ENCODE measurements at places on chromosomes 13 and 19.

GRCh38 chr19:16688084-16688483 is 27.1 kb downstream of the TMEM38A start:
- no peak for DNase-seq

DNA sequence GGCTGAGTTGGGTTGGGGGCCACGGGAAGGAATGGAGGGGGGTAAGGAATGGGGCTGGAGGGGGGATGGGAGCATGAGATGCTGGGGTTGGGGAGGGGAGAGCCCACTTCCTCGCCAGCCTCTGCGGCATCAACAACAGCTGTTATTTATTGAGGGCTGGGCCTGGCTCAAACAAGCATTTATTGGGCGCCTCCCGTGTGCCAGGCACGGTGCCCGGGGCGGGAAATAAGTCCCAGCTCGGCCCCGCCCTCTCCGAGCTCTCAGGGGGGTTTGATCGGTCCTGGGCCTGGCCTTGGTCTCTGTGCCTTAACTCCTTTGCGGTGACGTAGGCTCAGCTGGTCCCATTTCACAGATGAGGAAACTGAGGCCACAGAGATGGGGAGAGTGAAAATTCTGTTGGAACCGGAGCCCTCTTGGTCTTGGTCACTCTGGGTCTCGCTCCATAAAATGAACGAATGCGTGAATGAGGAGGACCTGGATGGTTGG is 919 bp upstream of the ADAMTS10 start:
- DNase-seq = no peak

- DNase-seq = no peak
Observed at GRCh38 chr19:51065221-51065960, 499 bp upstream of the KLK13 start.

- DNase-seq = no peak
Observed at GRCh38 chr13:111341886-111342285, 21.4 kb downstream of the TEX29 start.

DNA sequence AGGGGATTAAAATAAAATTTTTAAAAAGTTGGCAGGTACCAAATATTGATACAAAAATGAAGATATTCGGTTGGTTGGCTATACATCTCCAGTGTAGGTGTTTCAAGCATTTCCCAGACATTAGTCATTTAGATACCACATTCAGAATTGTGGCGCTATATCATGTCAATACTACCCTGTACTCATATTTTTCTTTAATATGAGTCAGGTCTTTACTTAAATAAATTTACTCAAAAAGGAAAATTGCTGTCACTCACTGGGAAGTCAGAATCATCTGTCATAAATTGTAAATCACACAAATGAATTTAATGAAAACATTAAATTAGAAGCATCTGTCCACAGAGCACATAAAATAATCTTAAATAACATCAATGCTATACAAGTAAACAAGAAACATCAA is 134.2 kb downstream of the TSHZ3 start:
- DNase-seq = no peak

- DNase-seq = peak; percentile 26
Observed at GRCh38 chr19:43532571-43532961, 422 bp upstream of the ZNF575 start.

- no peak for DNase-seq
Observed at GRCh38 chr13:35475960-35476943, at the start of gene MAB21L1. MAB21L1 (minus strand) TSS chr13:35476689; CDS start chr13:35476138, 551 bp downstream.
